ENCODE measurements at places on chromosomes 12 and 14. TPM values are rescaled to one million over a fixed set of nuclear protein-coding genes. Genes with fewer than 3 reads are reported as not detected.

Gene MYBPC1
- total RNA-seq: not detected

Gene YAF2
- total RNA-seq: 13.7 TPM

Gene KLRG1
- total RNA-seq: 0.48 TPM

Gene CCDC196
- not detected for total RNA-seq

Gene SYNDIG1L
- total RNA-seq: not detected

Gene AMHR2
- total RNA-seq: not detected

Gene NUAK1
- total RNA-seq: 3.4 TPM

Gene TMEM253
- not detected for total RNA-seq

Gene LMNTD1
- not detected for total RNA-seq

Gene CPNE6
- total RNA-seq: not detected

DNA sequence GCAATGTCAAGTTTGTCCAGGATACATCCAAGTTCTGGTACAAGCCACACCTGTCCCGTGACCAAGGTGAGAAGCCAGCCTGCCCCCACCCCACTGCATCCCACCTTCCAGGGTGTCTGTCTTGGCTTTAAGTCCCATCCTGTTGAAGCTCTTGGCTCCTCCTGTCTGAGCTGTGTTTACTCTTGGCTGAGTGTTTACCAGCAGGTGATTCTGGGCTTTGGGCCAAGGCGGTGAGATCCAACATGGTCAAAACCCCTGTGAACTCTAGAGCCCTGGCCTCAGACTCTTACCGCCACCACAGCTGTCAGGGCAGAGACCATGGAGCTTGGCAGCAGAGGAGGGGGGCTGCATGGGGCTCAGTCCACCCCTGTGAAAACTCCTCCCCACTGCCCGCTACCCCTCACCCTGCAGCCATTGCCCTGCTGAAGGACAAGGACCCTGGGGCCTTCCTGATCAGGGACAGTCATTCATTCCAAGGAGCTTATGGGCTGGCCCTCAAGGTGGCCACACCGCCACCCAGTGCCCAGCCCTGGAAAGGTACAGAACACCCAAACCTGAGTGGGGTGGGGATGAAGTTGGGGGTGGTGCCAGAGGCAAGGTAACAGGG is 11.6 kb downstream of the TNS2 start:
- DNase-seq: no peak
- peak overlapping the region; percentile 74 for H3K27ac ChIP-seq
- H3K36me3 ChIP-seq: peaks cover 18% of the 10 kb centered on the region
- H3K4me3 ChIP-seq: no peak overlapping the region
- H3K27me3 ChIP-seq: no peaks in the 10 kb centered on the region
- peaks cover 92% of the 10 kb centered on the region for H3K4me1 ChIP-seq

GRCh38 chr12:93860668-93861373 is 183.6 kb downstream of the CRADD start:
- H3K4me1 ChIP-seq: peaks cover 3% of the 10 kb centered on the region
- no peak for DNase-seq

- H3K4me1 ChIP-seq: no peaks in the 10 kb centered on the region
- no peak overlapping the region for H3K27ac ChIP-seq
- peaks cover 65% of the 10 kb centered on the region for H3K36me3 ChIP-seq
Observed at GRCh38 chr12:12474471-12474928, 88.2 kb downstream of the DUSP16 start.

GRCh38 chr12:100295764-100296555 is 29.0 kb downstream of the SCYL2 start:
- no peak overlapping the region for H3K27ac ChIP-seq
- H3K36me3 ChIP-seq: peaks cover 73% of the 10 kb centered on the region
- no peak overlapping the region for H3K4me3 ChIP-seq
- no peaks in the 10 kb centered on the region for H3K27me3 ChIP-seq
- DNase-seq: no peak

DNA sequence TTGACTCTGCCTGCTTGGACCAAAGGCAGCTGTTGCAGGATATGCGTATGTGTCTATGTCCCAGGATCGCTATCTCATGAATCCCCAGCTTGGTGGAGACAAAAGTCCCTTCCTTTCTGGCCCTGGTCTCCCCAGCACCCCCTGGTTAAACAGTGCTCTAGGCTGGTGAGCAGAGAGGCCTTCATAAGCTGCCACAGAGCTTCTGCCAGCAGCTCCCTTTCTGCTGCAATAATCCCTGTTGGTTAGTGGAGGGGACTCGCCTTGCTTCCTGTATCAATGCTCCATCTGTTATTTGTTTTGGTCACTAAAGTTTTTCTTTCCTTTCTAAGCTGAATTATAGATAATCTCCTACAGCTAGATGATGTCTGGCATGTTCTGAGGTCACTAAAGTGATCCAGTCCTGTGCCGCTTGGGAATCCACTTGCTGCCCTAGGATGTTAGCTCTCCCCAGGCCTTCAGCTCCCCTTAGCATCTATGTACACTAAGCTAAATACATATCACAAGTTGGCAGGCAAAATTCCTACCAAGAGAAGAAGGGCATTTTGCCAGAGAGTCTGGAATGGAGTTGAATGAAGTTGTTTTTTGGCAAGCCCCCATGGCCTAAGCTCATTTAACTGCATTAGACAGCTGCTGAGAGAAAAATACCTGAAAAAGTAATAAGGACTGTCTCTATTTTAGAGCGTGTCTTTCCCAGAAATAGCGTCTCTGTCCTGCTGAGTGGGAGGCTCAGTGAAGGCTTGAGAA is 47.8 kb downstream of the RDH12 start:
- H3K36me3 ChIP-seq: peaks cover 80% of the 10 kb centered on the region
- no peak for DNase-seq
- H3K4me1 ChIP-seq: no peaks in the 10 kb centered on the region
- no peak overlapping the region for H3K27ac ChIP-seq

DNA sequence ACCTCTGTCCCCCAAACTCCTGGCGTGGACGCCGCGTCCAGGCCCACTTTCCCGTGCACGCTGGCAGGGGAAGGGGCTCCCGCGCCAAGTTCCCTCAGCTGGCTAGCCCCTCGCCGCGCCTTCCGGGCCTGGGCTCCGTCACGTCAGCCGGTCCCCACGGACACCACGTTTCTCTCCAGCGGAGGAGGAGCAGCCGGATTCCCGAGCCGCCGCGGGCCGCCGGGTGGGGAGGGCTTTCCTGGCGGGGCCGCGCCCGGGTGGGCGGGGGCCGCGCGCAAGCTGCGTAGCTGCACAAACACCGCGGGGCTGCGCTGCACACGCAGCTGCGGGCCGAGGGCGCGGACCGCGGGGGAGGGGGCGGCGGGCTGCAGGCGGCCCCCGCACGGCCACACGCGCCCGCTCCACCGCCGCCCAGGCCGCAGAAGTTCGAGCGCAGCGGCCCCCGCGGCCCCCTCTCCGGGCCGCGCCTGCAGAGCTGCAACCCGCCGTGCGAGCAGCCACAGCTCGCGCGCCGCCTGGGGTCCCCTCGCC is 45.1 kb upstream of the PNMA1 start:
- no peaks in the 10 kb centered on the region for H3K27me3 ChIP-seq
- H3K27ac ChIP-seq: peak overlapping the region; percentile 92
- no peak for DNase-seq
- peaks cover 89% of the 10 kb centered on the region for H3K4me1 ChIP-seq

GRCh38 chr14:24285351-24285750 is 14.0 kb upstream of the RABGGTA start:
- peaks cover 71% of the 10 kb centered on the region for H3K4me1 ChIP-seq
- no peaks in the 10 kb centered on the region for H3K27me3 ChIP-seq
- peaks cover 2% of the 10 kb centered on the region for H3K36me3 ChIP-seq
- peak overlapping the region; percentile 76 for H3K27ac ChIP-seq
- DNase-seq: no peak
- no peak overlapping the region for H3K4me3 ChIP-seq

DNA sequence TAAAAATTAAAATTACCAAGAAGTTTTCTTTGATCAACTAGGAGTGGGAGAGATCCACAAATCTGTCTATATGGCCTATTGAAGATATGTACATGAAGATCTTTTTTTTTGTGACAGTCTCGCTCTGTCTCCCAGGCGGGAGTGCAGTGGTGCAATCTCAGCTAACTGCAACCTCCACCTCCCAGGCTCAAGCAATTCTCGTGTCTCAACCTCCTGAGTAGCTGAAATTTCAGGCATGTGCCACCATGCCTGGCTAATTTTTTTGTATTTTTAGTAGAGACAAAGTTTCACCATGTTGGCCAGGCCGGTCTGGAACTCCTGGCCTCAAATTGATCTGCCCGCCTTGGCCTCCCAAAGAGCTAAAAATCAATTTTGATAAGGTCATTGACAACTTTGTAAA is 4.6 kb upstream of the NFATC4 start:
- peaks cover 17% of the 10 kb centered on the region for H3K4me1 ChIP-seq
- H3K4me3 ChIP-seq: no peak overlapping the region
- DNase-seq: no peak
- no peaks in the 10 kb centered on the region for H3K36me3 ChIP-seq
- no peaks in the 10 kb centered on the region for H3K27me3 ChIP-seq
- H3K27ac ChIP-seq: no peak overlapping the region

GRCh38 chr14:93688820-93689219 is 99.5 kb downstream of the PRIMA1 start:
- no peak overlapping the region for H3K27ac ChIP-seq
- no peak for DNase-seq
- H3K4me1 ChIP-seq: no peaks in the 10 kb centered on the region
- no peaks in the 10 kb centered on the region for H3K36me3 ChIP-seq
- H3K27me3 ChIP-seq: no peaks in the 10 kb centered on the region
- no peak overlapping the region for H3K4me3 ChIP-seq

GRCh38 chr12:24363177-24363754 is 413.8 kb upstream of the SOX5 start:
- H3K4me3 ChIP-seq: no peak overlapping the region
- no peak for DNase-seq
- H3K4me1 ChIP-seq: no peaks in the 10 kb centered on the region
- H3K27me3 ChIP-seq: no peaks in the 10 kb centered on the region
- no peaks in the 10 kb centered on the region for H3K36me3 ChIP-seq

- H3K27me3 ChIP-seq: no peaks in the 10 kb centered on the region
- no peaks in the 10 kb centered on the region for H3K36me3 ChIP-seq
- H3K4me3 ChIP-seq: no peak overlapping the region
- peaks cover 31% of the 10 kb centered on the region for H3K4me1 ChIP-seq
Observed at GRCh38 chr12:117140397-117141096, 41.3 kb upstream of the TESC start.

GRCh38 chr12:109721276-109721675 is 7.7 kb downstream of the FAM222A start:
- no peak for DNase-seq
- H3K4me3 ChIP-seq: no peak overlapping the region
- H3K4me1 ChIP-seq: peaks cover 64% of the 10 kb centered on the region
- no peaks in the 10 kb centered on the region for H3K27me3 ChIP-seq
- H3K36me3 ChIP-seq: no peaks in the 10 kb centered on the region
- H3K27ac ChIP-seq: no peak overlapping the region

DNA sequence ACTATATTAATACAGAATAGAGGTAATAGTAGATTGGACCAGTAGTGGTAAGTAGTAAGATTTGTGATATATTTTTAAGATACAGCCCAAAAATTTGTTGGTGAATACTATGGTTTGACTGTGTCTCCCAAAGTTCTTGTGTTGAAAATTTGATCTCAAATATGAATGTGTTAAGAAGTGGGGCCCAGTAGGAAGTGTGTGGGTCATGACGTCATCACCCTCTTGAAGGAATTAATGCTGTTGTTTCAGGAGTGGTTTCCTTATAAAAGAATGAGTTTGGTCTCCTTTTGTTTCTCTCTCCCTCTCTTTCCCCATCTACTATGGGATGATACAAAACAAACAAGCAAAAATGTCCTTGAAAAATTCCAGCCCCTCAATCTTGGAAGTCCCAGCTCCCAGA is 16.3 kb downstream of the LUM start:
- no peaks in the 10 kb centered on the region for H3K4me1 ChIP-seq
- H3K27ac ChIP-seq: no peak overlapping the region
- H3K27me3 ChIP-seq: no peaks in the 10 kb centered on the region
- no peak for DNase-seq
- no peaks in the 10 kb centered on the region for H3K36me3 ChIP-seq

GRCh38 chr12:130969223-130969622 is 15.5 kb downstream of the ADGRD1 start:
- H3K4me3 ChIP-seq: no peak overlapping the region
- peaks cover 24% of the 10 kb centered on the region for H3K4me1 ChIP-seq
- no peaks in the 10 kb centered on the region for H3K27me3 ChIP-seq
- DNase-seq: no peak

DNA sequence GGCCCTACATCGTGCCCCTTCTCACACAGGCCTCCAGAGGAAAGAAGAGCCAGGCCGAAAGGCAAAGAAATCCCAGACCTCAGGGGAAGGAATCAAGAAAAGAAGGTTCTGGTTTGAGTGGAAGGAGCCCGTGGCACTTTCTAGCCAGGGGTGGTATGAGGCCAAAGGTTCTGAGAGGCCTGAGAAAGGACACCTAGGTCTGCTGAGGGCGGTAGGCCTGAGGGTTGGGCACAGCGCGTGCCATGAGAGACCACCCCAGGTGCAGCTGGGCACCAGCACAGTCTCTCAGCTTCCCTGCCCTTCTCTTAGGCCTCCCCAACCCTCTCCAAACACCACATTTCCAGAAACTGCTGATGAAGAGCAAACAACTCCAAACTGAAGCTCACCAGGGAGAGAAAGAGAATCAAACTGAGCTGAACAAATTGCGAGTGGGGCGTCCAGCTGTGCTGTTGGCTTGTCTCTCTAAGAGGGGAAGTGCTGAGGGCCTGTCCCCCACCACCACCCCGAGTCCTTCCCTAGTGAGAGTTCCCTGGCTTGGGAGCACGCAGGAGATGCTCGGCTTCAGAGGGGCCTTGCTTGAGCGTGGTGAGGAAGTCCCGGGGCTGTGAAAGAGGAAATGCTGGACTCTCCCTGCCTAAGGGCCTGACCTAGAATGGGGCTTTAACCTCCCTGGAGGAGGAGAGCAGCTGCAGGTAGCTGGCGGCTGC is 184.8 kb downstream of the ZFP36L1 start:
- H3K27ac ChIP-seq: peak overlapping the region; percentile 81
- H3K4me1 ChIP-seq: peaks cover 3% of the 10 kb centered on the region
- no peak for DNase-seq

GRCh38 chr14:29290441-29290840 is 523.9 kb downstream of the FOXG1 start:
- H3K27me3 ChIP-seq: no peaks in the 10 kb centered on the region
- no peak for DNase-seq
- no peaks in the 10 kb centered on the region for H3K4me1 ChIP-seq
- H3K27ac ChIP-seq: no peak overlapping the region
- no peaks in the 10 kb centered on the region for H3K36me3 ChIP-seq
- no peak overlapping the region for H3K4me3 ChIP-seq

DNA sequence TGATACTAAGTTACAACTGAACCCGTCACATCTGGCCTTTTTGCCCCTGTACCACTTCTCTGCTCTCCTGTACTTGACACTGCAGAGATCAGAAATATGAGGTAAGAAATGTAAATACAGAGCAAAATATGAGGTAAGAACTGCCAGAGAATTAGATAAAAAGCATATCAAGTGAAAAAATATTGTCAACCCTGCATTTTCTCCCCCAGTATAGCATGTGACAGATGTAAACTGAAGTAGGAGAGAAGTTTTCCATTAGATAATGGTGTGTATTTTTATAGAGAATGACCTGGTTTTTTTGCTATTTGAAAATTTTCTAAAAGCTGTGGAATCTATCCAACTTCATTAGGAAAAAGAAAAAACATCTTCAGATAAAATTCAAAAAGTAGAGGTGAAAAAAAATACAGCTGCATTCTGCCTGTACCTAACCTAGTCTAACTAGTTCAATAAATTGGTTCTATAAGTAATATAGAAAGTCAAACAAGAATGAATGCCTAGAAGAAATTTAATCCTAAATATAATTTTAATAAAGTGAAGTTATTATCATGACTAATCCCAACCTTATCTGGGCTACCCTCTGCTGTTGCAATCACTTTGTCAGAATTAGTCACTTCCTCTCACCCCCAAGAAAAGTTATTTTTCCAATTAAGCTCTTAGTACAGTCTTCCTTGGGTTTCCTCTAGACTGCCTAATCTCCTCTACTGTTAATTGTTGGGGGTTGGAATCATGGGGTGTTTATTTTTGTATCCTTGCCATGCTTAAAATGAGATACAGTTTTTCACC is 210.0 kb downstream of the RASSF9 start:
- no peaks in the 10 kb centered on the region for H3K36me3 ChIP-seq
- H3K27ac ChIP-seq: no peak overlapping the region
- no peaks in the 10 kb centered on the region for H3K27me3 ChIP-seq
- H3K4me3 ChIP-seq: no peak overlapping the region
- H3K4me1 ChIP-seq: peaks cover 13% of the 10 kb centered on the region
